ENCODE measurements at places on chromosomes 1 and 21. TPM values are rescaled to one million over a fixed set of nuclear protein-coding genes. Genes with fewer than 3 reads are reported as not detected.

The SMIM1 gene
- total RNA-seq: not detected

DNA sequence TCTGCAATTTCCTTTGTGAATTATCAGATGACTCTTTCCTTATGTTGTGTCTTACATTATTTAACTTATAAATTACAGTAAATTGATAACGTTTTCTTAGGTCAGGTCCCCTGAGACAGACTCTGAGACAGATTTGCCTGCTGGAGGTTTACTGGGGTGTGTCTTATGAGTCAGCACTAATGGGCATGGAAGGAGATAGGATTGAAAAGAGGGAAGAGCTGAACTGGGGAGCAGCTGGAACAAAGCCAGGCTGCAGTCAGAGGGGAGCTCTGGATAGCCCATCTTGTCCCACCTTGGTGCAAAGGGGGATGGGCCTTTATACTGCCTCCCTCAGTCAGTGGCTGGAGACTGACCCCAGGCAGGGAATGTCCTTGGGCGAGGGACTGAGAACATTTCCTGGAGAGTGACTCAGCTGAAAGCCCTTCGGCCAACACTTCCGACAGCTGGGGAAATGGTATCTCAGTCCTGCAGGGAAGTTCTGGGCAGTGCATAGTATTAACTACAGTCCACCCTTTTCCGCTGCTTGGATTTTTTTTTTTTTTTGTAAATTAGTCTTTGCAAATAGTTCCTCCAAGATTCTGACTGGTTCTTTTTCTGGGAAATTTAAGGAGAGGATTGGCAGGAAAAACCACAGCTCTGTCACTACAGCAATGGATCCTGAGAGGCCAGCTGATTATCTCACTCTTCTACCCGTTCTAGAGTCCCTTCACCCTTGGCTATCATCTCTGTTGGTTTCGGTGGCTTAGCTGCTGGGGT lies 39.1 kb upstream of the CDC42BPA start:
- H3K27ac ChIP-seq: peak overlapping the region; percentile 33
- H3K36me3 ChIP-seq: no peaks in the 10 kb centered on the region
- peak; percentile 47 for DNase-seq
- H3K27me3 ChIP-seq: no peaks in the 10 kb centered on the region

GRCh38 chr1:44355582-44356305 lies 687 bp upstream of the ERI3 start:
- peaks cover 20% of the 10 kb centered on the region for H3K4me1 ChIP-seq
- H3K36me3 ChIP-seq: no peaks in the 10 kb centered on the region
- H3K4me3 ChIP-seq: peak overlapping the region; percentile 91
- H3K27me3 ChIP-seq: no peaks in the 10 kb centered on the region

DNA sequence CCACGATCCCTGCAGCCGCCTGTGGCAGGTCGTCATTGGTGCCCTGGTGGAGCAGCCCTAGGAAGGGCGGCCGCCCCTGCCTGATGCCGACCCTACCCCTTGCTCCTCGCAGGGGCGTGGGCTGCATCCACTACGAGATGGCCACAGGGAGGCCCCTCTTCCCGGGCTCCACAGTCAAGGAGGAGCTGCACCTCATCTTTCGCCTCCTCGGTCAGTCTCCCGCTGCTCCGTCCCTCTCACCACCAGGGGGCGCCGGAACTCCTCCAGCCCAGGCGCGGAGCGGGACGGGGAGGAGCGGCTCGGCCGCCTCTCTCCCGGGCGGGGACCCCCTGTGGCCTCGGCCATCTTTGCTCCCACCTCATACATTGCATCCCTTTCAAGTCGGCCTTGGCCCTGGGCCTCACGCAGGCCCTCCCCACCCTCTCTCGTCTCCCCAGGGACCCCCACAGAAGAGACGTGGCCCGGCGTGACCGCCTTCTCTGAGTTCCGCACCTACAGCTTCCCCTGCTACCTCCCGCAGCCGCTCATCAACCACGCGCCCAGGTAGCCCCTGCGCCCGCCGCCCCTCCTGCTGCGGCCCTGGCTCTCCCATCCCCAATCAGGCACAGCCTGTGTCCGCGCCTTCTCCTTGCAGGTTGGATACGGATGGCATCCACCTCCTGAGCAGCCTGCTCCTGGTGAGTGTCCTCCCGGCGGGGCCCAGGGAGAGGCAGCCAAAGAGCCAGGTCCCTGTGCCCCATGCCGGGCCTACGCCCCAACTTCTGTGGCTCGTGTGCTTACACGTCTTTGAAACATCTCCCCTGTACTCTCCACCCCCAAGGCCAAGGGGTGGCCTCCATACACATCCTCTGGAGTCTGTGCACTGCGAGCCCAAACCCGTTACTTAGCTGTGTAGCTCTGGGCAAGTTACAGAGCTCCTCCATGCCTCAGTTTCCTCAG lies 24.7 kb downstream of the CDK18 start:
- peak; percentile 35 for DNase-seq
- peak overlapping the region; percentile 42 for H3K4me3 ChIP-seq
- peaks cover 3% of the 10 kb centered on the region for H3K4me1 ChIP-seq
- no peak overlapping the region for H3K27ac ChIP-seq
- H3K27me3 ChIP-seq: no peaks in the 10 kb centered on the region

DNA sequence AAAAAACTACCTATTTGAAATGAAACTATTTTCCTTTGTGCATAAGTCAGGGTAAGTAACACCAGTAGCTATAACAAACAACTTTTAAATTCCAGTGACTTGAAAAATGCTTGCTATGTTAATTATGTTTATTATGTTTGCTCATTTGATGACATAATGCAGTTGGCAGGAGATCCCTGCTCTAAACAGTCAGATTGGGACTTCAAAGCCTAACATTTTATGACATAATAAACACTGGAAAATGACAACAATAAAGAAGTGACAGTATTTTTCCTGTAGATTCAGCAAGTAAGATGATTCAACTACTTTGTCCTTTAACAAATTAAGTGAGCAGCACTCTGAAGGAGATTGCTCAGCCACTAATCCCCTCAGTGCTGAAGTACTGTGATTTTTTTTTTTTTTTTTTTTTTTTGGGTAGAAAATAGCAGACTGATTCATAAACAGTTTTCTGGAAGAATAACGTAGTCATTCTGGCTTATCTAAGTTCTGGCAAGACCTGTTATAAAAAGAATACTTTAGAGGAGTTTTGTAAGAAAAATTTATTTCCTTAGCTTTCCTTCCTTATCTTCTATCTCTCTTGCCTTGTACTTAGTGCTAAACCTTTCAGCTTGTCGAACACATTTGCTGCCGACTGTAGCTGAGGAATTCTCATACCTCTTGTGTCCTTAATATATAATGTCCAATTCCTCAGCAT lies 207.2 kb downstream of the PTGER3 start:
- no peaks in the 10 kb centered on the region for H3K36me3 ChIP-seq
- H3K4me1 ChIP-seq: no peaks in the 10 kb centered on the region
- H3K4me3 ChIP-seq: no peak overlapping the region
- H3K27ac ChIP-seq: no peak overlapping the region

DNA sequence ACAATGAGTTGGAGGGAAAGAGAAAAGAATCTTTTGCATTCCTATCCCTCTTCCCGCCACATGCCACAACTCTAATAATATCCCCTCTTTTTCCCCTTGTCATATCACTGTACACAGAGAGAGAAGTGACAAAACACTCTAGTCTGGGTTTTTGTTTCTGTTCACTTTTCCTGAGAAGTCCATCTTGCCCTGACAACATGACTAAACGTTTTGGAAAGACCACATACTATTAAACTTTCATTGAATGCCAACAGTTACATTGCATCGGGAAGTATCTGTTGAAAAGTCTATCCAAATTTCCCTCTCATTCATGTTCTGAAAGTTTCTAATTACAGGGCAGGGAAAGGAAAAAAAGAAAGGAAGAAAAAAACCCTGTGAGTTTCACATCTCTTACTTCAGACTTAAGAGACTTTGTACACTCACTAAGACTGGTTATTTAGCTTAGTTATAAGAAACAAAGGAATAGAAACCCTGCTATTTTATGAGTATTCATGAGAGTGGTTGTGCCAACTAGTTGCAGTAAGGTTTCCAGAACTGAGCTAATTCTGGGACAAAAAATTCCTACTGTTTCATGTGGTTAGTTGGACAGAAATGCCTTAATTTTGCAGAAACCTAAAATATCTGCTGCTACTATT lies 16.9 kb downstream of the PLA2G4A start:
- no peaks in the 10 kb centered on the region for H3K36me3 ChIP-seq
- no peak overlapping the region for H3K27ac ChIP-seq
- H3K4me1 ChIP-seq: no peaks in the 10 kb centered on the region

- no peaks in the 10 kb centered on the region for H3K4me1 ChIP-seq
- DNase-seq: no peak
- no peaks in the 10 kb centered on the region for H3K36me3 ChIP-seq
- H3K4me3 ChIP-seq: no peak overlapping the region
These were observed 72.6 kb upstream of the CSF1 start for GRCh38 chr1:109837852-109838570.

DNA sequence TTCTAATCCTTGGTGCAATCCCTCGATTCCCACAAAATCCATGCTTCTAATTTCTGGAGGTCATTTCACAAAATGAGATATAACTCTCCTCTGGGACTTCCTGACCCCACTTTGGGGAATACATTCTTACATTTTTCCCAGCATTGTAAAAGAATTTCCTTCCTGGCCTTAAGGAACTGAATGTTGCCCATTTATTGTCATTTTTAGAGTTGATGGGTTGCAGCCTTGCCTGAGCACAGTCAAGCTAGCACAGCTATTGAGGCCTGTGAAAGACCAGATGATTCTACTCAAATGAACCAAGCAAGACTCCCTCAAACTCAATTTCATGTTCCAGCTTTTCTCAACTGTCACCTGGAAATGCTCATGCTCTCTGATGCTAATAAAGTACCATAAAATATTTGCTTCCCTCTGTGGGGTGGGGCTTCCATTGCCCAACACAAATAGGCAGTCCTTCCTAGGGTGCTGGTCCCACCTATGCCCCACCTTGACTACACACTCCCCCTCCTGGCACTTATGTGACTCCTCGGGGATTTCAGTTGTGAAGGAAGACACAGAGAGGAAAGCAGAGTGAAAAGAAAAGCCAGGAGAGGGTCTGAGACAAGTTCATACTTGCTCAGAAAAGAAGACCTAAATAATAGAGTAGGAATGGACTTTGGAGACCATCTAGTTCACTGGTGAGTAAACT lies 24.0 kb upstream of the CDC7 start:
- no peaks in the 10 kb centered on the region for H3K4me1 ChIP-seq
- H3K36me3 ChIP-seq: no peaks in the 10 kb centered on the region
- DNase-seq: no peak
- no peak overlapping the region for H3K27ac ChIP-seq

- H3K4me3 ChIP-seq: no peak overlapping the region
- H3K36me3 ChIP-seq: no peaks in the 10 kb centered on the region
- H3K27me3 ChIP-seq: no peaks in the 10 kb centered on the region
- H3K27ac ChIP-seq: no peak overlapping the region
- H3K4me1 ChIP-seq: no peaks in the 10 kb centered on the region
- DNase-seq: no peak
These were observed 31.6 kb upstream of the SSBP3 start for GRCh38 chr1:54437783-54438182.

GRCh38 chr1:247111700-247112478 lies 7.7 kb upstream of the ZNF669 start:
- no peaks in the 10 kb centered on the region for H3K27me3 ChIP-seq
- H3K36me3 ChIP-seq: no peaks in the 10 kb centered on the region
- peak; percentile 62 for DNase-seq
